CD8-positive, alpha-beta T cell (primary cell): ENCODE measurements at places on chromosomes 7 and 10.

GRCh38 chr7:112162784-112163506 lies 43.3 kb downstream of the DOCK4 start:
- DNase-seq: no peak

DNA sequence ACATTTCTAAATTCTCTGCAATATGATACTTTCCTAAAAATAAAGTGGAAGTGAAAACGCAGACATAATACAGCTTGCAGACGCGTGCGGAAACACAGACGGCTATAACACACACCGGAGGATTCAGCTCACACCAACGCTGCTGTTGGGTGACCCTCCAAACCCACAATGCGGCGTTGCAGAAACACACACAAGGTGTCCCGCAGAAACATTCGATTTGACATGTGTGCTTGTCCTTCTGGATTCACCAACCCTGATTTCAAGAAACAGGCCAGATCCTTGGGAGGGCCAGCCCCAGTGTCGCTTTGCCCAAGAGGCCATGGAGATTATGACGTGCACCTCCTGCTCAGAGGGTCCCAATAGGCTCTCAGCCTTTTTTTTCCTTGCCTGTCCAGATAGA lies 136.7 kb upstream of the TCERG1L start:
- no peak for DNase-seq

DNA sequence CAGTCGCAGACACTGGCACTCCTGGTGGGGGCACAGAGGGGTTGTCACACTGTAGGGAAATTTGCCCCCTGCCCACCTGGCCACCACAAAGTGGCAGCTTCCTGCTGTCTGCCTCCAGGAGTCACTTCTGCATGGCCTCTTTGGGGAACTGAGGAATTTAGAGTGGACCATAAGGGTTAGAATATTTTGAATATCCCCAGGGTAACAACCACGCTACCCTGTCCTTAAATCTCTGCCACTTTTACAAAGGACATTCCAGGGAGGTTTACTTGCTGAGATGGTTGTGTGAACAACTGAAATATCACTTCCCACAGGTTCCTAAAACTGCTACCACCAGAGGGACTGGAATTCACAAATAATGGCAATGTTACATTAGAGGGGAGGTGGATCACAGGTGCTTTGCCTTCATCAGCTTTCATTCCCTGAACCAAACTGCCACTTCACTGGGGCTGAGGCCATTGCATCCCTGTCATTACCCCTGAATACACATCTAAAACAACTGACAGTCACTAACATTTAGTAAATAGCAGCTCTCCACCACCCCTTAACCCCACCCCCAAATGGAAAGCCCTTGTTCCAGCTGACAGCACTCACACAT lies 88.1 kb upstream of the IFRD1 start:
- DNase-seq: no peak

DNA sequence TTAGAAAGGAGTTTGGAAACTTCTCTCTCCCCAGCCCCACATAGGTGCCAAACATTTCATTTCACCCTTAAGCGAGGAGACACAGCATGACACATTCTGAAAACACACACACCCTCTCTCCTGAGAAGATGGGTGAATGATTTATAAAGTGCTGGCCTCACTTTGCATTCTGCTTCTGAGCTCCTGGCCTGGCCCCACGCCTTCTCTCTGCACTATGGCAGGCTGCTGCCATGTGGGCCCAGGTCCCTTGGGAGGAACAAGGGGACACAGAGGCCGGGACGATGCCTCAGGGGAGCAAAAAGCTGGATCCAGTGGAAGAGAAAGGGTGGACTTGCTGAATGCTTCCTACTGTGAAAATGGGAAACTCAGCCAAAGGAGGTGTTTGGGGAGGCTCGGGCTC lies 56.0 kb downstream of the CPXM2 start:
- DNase-seq: no peak

GRCh38 chr7:131547589-131547988 lies 8.8 kb downstream of the PODXL start:
- DNase-seq: no peak

GRCh38 chr7:157949711-157950110 lies 612.9 kb downstream of the DNAJB6 start:
- DNase-seq: no peak

GRCh38 chr10:119535837-119536507 lies 6.5 kb downstream of the RGS10 start:
- DNase-seq: no peak

GRCh38 chr7:18978108-18978495 lies 139.3 kb downstream of the TWIST1 start:
- DNase-seq: no peak

DNA sequence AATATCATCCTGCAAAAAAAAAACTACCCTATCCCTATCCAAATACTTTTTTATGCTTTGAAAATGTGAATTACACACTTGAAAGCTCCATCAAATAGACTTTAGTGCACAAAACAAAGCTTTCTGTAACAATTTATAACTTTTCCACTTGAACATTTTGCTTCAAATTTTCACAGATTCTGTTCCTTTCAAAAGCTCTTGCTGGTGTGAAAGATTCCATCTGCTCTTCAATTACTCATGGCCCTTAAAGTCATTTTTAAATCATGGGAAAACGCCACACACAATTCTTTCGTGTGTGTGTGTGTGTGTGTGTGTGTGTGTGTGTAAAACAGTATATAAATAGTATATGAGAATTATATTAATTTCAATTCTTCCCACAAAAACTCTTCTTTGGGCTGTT lies 167.5 kb downstream of the PRPF18 start:
- no peak for DNase-seq

GRCh38 chr10:49834976-49835375 lies 72.9 kb upstream of the OGDHL start:
- DNase-seq: no peak
